ENCODE measurements at places on chromosomes 6 and 20. TPM values are rescaled to one million over a fixed set of nuclear protein-coding genes. Genes with fewer than 3 reads are reported as not detected.

ERVFRD-1 gene
- not detected for total RNA-seq

DNA sequence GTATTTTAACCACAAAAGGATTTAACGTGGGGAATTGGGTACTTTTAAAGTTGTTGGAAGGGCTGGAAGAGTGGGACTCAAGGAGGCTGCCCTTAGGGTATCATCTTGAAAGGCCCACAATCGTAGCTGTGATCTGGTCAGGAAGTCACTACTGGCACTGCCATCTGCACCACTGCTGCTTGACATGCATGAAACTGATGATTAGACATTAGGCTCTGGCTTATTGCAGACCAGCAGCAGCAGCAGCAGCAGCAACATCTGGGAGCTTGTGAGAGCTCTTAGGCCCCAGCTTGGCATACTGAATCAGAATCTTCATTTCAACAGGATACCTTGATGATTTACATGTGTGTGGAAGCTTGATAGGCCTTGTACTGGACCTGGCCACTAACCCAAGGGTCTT is 68.6 kb downstream of the PHF20 start:
- no peak for DNase-seq

NKAIN2 gene
- total RNA-seq = 0.11 TPM

CRISP3 gene
- not detected for total RNA-seq

DNA sequence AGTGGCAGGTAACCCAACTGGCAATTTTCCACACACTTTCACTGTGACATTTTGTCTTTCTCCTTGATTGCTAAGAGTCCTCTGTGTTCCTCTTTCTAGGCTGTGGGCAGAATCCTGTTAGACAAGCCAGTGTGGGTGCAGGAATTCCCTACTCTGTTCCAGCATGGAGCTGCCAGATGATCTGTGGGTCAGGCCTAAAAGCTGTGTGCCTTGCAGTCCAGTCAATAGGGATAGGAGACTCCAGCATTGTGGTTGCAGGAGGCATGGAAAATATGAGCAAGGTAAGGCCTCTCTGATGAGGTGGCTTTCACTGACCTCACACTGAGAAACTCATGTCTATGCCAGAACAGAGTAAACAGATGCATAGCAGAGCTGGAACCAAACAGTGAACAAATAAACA is 5.1 kb downstream of the ACAT2 start:
- DNase-seq = no peak

ELOVL2 gene
- 0.11 TPM for total RNA-seq

RBM24 gene
- 5.4 TPM for total RNA-seq

GGTLC1 gene
- total RNA-seq = not detected

GRCh38 chr6:113144117-113144516 is 713.0 kb upstream of the MARCKS start:
- DNase-seq = no peak

- no peak for DNase-seq
Observed at GRCh38 chr20:61459705-61460104, 207.6 kb downstream of the CDH4 start.

- DNase-seq = no peak
Observed at GRCh38 chr6:101783287-101783686, 389.8 kb downstream of the GRIK2 start.

MUC21 gene
- total RNA-seq = not detected

EPHA7 gene
- total RNA-seq = 0.43 TPM

ZNF318 gene
- 4.4 TPM for total RNA-seq

BACH2 gene
- 7.7 TPM for total RNA-seq

ARFGAP1 gene
- 57.0 TPM for total RNA-seq

- DNase-seq = no peak
Observed at GRCh38 chr6:159941286-159942113, 27.4 kb upstream of the IGF2R start.

CST2 gene
- not detected for total RNA-seq

MARCKS gene
- total RNA-seq = 42.7 TPM

- DNase-seq = no peak
Observed at GRCh38 chr6:15522856-15523529, 139.8 kb downstream of the DTNBP1 start.

DNA sequence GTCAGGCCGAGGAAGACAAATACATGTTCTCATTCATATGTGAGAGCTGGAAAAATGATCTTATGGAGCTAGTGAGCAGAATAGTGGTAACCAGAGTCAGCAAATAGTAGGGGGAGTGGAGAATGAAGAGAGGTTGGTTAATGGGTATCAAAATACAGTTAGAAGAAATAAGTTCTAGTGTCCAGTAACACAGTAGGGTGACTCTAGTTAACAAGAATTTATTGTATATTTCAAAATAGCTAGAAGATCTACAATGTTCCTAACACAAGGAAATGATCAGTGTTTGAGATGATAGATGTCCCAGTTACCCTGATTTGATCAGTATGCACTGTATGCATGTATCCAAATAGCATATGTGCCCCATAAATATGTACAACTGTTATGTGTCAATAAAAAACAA is 128.4 kb downstream of the BCKDHB start:
- DNase-seq = no peak

B3GALT4 gene
- 15.9 TPM for total RNA-seq

DNA sequence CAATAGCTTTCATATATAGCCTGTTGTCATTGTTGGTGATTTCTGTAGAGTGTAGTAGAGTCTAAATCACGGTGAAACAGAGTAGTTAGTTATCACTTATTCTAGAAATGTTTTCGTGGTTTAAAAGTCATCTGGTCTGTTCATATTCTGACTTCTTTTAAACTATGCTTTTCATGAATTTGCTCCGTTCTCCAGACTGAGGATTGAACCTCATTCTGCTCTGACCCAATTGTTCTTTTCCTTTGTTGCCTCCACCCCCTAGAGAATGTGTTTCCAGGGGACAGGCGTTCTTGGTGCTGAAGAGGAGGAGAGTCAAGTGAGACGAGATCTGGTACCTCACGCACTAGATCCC is 748 bp upstream of the ZNF292 start:
- no peak for DNase-seq

GRCh38 chr6:25449774-25450173 is 170.6 kb downstream of the CARMIL1 start:
- DNase-seq = no peak

GRCh38 chr20:57240581-57241362 is 25.7 kb downstream of the BMP7 start:
- no peak for DNase-seq

DEFB115 gene
- not detected for total RNA-seq

GRCh38 chr20:34881689-34882088 is 5.3 kb downstream of the ACSS2 start:
- DNase-seq = no peak

Measured in ascending aorta (tissue), 2 donors.